ENCODE measurements at places on chromosomes 2 and 18.

- no peak for DNase-seq
These were observed 69.4 kb downstream of the TET3 start for GRCh38 chr2:74053959-74054715.

- no peak for DNase-seq
These were observed 315.0 kb downstream of the CTNNA2 start for GRCh38 chr2:79827881-79828280.

DNA sequence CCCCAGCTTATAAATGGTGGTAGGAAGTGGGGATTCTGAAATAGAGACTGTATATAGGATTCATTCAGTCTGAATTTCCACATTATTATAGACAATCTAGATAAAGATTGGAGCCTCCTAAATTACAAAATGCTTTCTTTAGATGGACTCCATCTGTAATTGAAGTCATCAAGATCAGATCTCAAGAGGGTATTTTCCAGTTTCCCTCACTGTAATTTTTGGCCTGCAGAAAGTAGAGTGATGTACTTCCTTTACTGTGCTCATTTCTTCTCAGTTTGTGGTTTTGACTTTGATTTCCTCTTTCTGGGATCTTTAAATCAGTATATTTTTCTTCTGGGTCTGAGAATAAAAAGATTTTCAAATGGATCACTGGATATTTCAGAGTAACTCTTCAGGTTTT, 7.2 kb downstream of the BABAM2 start:
- no peak for DNase-seq

DNA sequence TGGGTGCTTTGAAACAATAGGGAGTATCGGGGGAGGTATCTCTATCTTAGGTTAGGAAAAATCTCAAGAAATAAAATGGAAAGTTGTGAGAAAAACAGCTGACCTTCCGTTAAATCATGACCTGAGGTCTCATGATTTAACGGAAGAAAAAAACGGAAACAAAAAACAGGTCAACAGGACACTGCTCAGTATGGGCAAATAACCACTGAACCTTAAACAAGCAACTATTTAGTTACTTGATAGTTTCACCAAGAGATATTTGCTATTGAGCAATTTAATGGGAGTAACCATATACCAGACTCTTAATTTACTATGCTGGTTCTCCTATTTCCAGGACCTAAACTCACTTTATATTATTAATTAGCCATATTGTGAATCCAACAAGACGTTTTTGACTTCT, 150.8 kb downstream of the PARD3B start:
- DNase-seq, result no peak

DNA sequence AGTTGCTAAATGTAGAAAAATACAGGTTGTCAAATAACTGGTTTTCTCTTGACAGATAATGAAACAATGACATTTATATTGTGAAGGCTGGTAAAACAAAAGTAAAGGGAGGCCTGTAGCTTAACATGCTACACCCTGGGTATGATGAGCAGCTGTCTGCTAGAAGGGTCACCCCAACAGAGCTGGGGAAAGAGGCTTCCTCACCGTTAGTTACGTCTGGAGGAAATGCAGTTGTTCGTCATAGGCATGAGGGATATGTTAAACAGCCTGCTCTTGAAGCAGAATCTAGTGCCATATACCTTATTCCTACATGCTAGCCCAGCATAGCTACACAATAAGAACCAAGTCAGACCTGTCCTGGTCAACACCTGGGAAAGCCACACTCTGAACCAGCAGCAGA, 49.9 kb downstream of the LPIN2 start:
- DNase-seq, result no peak

GRCh38 chr18:48575658-48576456, 37.0 kb downstream of the CTIF start:
- DNase-seq, result no peak

DNA sequence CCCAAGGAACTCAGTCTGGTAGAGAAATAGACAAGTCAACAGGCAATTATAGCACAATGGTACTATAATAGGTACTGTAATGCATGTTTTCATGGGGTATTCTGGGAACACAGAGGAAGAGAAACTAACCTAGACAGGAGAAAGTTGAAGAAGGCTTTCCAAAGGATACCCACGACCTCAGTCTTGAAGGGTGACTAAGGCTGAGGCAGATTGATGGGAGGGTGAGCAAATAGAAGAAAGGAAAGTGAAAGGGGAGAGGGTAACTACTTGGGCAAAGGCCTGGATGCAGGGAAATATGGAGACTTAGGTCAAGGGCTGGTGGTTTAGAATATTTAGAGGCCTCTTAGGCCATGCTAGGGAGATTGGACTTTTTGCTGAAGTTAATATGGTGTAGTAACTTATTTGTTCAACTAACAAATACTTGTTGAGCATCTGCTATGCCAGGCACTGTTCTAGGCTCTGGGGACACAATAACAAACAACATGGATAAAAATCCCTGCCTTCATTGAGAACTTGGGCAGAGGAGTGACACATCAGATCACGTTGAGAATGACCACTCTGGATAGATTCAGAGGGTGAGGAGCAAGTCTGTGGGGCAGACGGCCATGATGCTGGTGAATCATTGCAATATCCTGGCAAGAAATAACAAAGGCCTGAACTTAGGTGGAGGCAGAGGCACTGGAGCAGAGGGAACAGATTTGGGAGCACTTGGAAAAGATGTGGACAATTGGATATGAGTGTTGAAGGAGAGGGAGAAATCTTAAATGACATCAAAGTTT, 56.4 kb downstream of the PLB1 start:
- no peak for DNase-seq

DNA sequence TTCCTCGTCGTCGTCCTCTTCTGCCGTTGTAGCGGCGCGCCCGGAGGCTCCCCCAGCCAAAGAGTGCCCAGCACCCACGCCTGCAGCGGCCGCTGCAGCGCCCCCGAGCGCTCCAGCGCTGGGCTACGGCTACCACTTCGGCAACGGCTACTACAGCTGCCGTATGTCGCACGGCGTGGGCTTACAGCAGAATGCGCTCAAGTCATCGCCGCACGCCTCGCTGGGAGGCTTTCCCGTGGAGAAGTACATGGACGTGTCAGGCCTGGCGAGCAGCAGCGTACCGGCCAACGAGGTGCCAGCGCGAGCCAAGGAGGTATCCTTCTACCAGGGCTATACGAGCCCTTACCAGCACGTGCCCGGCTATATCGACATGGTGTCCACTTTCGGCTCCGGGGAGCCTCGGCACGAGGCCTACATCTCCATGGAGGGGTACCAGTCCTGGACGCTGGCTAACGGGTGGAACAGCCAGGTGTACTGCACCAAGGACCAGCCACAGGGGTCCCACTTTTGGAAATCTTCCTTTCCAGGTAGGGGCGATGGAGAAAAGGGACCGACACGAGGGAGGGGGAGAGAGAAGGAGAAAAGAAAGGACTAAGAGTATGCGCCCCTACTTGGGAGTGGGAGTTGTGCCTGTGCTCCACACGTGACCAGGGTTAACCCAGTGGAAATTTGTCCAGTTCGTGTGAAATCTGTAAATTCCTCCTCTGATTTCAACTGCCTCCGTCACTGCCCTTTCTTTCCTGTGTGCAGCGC, 800 bp downstream of the HOXD13 start:
- DNase-seq, result no peak
